ENCODE measurements at places on chromosomes 5 and 9.

- peak; percentile 79 for DNase-seq
Observed at GRCh38 chr5:143229896-143230675, 173.4 kb downstream of the NR3C1 start.

- no peak for DNase-seq
Observed at GRCh38 chr9:28967226-28967625, 1393.9 kb upstream of the C9orf72 start.

DNA sequence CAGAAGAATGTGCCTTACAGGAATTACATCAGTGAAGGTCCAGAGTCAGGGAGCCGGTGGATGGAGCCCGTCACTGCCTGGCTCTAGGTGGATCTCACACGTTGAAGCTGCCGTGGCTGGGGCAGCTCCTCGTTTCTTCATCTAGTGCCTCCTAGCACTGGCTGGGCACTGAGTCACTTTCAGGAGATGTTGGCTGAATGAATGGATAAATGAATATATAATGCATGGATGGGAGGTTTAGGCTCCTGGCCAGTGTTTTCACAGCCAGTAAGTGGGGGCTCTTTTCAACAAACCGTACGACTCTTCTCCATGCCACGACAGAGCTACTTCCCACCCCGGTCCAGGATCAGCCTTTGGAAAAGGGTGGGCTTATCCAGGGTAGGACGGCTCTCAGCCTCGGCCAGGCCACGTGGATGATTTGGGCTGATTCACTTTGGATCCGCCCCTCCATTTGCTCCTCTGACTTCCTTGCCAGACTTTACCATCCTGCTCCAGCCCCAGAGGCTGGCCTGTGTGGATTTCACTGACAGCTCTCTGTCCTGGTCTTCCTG, 1.3 kb upstream of the SH3PXD2B start:
- no peak for DNase-seq

GRCh38 chr9:132020820-132021510, 58.7 kb downstream of the MED27 start:
- no peak for DNase-seq

GRCh38 chr9:105969636-105970035, 275.3 kb downstream of the TMEM38B start:
- DNase-seq = no peak

DNA sequence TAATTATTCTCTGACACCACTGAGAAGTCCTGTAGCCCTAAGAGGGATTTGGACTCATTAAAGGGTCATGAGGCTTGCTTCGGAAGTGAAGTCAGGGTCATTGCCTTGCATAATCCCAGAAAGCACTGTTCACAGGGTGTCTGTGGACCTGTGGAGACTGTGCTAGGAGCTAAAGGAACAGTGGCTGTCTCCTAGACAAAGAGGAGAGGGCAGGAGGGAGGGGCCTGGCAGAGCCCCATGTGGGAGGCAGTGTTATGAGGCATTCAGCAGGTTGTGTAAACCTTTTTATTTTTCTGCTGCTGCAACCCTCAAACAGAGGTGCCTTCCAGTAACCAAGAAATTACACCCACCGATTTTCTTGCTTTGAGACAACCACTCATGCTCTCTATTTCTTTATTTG, 3.3 kb downstream of the TMEM174 start:
- DNase-seq = no peak

DNA sequence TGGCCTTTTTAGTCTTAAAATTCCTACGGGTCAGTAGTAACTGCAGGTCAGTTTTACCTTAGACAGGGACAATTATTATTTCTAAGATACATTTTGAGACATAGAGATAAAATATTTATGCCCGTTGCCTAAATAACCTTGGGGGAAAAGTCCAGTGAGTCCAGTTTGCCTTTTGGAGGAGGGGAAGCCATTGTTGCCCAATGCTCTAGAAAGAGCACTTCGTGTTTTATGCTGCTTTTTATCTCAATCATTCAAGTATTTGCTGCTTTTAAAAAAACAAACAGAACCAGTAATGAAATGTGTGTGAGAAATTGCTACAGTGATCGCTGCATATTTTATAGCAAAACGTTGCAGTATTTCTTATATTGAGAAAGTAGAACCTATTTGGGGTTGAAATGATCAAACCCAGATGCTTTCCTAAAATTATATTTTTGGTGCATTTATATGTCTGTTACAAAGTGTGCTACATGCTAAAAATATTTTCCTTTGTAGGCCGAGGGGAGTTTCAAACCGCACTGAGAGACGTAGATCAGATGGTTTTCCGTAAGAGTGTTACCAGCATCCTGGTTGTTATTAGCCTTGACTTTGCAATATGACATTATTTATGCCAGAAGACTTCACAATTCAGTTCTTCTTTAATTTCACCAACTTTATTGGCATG, 266.8 kb downstream of the AOPEP start:
- DNase-seq = no peak

DNA sequence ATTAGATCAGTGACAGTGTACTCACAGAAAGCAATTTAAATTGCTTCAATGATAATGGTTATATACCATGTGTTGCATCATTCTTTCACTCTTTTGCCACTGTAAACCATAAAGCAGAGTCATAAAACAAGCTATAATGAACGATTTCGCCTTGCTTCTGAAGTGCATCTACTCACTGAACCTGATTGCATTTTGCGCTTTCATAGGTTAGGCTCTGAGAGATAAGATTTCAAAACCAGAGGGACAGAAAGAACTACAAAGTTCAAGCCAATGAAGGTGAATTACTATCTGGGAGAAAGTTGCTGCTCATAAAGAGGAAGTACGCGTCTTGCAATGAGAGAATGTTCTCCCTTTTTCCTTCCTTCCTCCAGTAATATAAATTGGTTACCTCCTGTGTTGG, 412.7 kb downstream of the CETN3 start:
- DNase-seq = no peak

DNA sequence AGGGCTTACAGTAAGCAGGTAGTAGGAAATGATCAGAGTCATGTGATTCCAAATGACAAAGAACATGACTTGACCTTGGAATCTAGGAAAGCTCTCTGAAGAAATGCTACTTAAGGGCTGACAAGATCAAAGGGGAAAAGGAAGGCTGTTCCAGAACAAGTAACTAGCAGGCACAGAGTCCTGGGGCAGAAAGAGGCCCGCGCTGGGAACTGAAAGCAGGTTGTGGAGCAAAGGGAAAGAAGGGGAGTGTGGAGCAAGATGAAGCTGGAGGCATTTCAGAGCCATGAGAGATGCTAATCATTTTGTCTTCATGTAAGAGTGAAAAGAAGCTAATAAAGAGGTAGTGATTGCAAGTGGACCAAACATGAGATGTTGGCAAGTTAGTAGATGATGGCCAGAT, 397.5 kb downstream of the DTWD2 start:
- no peak for DNase-seq

DNA sequence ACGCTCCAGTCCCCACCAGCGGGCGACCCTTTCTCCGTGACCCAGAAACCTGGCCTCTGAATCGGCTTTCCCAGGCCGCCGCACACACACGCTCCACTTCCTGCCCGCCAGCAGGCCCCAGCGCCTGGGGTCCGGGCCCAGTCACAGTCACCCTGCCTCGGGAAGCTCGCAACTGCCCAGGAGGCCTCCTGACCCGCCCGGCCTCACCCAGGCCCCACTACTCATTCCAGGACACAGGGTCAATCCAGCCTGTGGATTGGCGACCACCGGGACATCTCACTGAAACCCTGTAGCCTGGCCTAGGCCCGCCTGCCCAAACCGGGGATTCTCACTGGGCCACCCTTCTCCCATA, 2.7 kb upstream of the IRX4 start:
- no peak for DNase-seq

- DNase-seq = no peak
Observed at GRCh38 chr5:149223081-149223848, 48.4 kb upstream of the AFAP1L1 start.

DNA sequence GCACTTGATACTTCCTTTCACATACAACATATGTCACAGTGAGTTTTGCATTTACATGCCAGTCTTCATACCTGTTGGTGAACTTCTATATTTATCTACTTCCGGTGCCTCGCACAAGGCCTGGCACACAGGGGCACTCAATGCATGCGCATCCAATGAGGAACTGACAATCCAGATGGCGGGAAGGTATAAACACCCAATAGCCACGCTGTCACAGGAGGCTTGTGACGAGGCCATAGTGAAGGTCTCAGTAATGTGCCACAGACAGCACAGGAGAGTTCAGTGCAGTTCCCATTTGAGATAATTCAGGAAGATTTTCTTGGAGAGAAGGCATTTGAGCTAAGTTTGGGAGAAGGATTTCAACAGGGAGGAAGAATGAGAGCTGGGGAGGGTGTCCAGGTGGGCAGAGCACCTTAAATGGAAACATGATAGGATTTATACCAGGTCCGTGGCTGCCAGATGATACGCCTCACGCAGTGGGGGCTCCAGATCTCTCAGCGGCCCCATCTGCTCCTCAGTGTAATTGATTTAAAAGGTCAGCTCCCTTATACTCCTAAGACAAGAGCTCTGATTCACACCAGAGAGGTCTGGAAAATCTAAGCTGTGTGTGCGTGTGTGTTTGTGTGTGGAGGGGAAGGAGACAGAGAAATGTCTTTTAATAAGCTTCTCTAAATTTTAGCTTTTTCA, 206.2 kb downstream of the DCP2 start:
- DNase-seq = no peak

- no peak for DNase-seq
Observed at GRCh38 chr9:8491563-8491962, 692.0 kb upstream of the DMAC1 start.

DNA sequence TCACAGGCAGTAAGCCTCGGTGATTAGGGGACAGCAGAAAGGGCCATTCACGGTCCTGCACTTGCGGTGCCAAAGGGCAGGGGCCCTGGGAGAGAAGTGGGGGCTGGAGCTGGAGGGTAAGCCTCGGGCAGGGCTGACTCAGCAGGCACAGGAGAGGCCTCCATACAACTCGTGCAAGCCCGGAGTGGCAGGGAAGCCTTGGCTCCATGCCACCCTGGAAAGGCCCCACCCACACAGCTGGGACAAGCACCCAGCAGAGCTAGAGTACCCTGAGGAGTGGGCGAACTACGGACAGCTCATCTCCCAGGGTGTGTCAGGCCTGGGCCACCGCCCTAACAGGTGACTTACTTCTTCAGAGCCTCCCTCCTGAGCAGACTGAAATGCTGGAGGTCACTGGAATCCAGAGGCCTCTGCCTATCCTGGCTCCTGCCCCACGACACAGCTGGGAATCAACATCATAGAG, 5.6 kb upstream of the CAMK2A start:
- DNase-seq = no peak

DNA sequence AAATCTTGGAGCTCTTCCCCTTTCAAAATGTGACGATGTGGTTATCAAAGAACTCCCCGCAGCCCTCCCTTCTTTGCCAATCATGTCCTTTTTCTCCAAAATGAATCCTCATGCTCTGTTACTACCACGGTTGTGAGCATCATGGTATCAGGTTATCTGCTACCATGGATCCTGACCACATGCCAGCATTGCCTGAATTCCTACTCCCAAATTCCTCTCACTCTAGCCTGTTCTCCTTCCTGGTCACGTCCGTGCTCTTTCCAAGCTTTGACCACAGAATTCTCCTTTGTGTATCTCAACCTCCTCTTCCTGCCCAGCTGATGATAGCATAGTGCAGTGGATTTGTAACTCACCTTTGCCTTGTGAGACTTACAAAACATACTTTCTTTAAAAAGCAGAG, 59.5 kb upstream of the FBXL7 start:
- no peak for DNase-seq

GRCh38 chr9:34701023-34701768, 8.7 kb downstream of the CCL21 start:
- peak; percentile 76 for DNase-seq

GRCh38 chr5:165871291-165871690, 2365.9 kb downstream of the MAT2B start:
- DNase-seq = no peak

GRCh38 chr5:79002374-79002773, 17.3 kb upstream of the ARSB start:
- DNase-seq = no peak

GRCh38 chr5:175443514-175444059, 395 bp downstream of the DRD1 start:
- DNase-seq = peak; percentile 36

DNA sequence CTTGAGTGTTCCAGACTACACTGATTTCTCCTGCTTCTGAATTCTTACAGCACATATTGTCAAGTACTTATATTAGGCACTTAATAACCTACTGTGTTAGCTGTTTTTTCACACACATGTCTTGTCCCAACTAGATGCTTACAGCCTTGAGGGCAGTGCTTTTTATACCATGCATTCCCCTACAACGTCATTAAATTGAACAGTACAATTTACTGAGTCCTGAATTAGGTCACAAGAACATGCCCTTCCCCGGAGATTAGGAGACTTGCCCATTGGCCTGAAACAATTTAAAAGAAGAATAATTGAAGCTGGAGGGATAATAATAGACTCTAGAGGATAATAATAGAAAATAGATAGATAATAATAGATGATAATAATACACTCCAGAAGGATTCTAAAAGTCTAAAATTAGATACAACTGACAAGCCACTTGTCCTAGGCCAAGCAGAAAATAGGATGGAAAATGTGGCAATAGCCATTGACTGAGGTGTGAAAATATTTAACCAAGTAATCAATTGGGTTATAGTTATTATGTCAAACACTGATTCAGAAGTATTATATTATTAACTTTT, 112.6 kb upstream of the SLC12A2 start:
- no peak for DNase-seq

DNA sequence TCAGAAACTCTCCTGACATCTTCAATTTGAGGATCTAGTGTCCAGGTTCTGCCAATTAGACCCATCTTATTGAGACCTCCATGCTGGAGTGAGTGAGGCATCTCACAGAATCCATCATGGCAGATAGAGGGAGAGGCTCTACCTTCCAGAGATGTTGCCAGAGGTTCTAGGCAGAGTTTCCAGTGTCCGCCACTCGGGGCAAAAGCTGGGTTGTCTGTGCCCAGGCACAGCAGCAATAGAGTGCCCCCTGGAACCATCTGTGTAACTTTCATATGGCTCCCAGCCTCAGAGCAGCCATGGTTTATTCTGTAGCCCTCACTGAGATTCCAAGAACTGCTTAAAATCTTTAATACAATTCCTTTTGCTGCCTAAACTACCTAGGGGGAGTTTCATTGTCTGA, 16.6 kb upstream of the CCDC112 start:
- DNase-seq = no peak

GRCh38 chr9:110650991-110651411, 17.6 kb upstream of the MUSK start:
- no peak for DNase-seq

- DNase-seq = no peak
Observed at GRCh38 chr9:131744171-131744719, 4.4 kb upstream of the RAPGEF1 start.

DNA sequence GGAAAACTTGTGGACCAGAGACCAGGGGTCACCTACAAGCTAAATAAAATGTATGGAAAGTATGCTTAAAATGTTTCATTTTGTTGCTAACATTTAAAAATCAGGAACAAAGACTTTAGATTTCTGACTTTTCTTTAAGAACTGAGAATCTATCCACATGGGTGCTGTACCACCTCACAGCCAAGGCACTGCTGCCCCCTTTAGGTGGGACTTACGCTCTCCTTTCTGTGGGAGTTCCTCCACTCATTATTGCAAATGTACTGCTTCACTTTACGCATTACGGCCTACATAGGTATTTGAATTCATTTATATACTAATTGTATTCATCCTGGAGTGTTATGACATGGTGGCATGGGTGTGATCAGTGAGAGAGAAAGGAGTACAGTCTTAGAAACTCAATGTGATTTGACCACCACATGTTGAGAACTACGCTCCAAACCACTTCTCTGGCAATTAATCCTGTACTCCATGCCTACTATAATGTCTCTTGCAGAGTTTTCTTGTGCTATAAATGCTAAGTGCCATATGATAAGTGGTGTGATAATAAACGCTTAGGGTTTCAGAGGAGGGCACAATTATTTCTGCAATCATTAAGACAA, 24.7 kb upstream of the CETN3 start:
- DNase-seq = no peak

- no peak for DNase-seq
Observed at GRCh38 chr5:174229514-174230370, 184.2 kb downstream of the NSG2 start.

All from GM13977 (cell line).